Inflammatory macrophage treated with lipopolysaccharide for 1 hour (primary cell): ENCODE measurements at places on chromosomes 4 and X.

- DNase-seq = no peak
These were observed 179.5 kb downstream of the CEP135 start for GRCh38 chr4:56128213-56128612.

DNA sequence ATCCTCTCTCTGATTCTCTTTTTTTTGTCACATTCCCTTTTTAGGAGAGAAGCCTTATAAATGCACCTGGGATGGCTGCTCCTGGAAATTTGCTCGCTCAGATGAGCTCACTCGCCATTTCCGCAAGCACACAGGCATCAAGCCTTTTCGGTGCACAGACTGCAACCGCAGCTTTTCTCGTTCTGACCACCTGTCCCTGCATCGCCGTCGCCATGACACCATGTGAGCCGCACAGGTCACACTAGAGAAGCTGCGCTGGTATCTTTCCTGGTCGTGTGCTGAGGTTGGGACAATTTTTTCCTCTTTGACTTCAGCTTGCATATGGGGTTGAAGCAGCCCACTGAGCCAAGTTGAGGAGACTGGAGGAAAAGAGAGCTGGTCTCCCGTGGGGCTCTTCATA lies 52.1 kb downstream of the KLF8 start:
- DNase-seq = no peak

GRCh38 chrX:15405846-15406245 lies 21.6 kb upstream of the VEGFD start:
- no peak for DNase-seq

DNA sequence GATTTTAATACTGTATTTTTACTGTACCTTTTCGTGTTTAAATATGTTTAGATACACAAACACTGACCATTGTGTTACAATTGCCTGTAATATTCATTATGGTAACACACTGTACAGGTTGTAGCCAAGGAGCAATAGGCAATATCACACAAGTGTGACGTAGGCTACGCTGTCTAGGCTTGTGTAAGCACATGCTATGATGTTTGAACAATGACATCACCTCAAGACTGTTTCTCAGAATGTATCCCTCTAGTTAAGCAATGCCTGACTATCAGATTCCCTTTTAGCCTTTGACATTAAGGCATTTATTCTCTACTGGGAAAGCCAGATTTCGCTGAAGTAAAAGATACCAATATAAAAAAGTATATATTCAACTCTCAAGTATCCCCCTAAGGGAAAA lies 66.2 kb downstream of the VCX3A start:
- DNase-seq = no peak

- no peak for DNase-seq
These were observed 980 bp downstream of the AP1S2 start for GRCh38 chrX:15853586-15854079.

GRCh38 chrX:16250296-16250695 lies 83.0 kb downstream of the MAGEB17 start:
- no peak for DNase-seq

- DNase-seq = no peak
These were observed 481.6 kb downstream of the PABPC4L start for GRCh38 chr4:133720001-133720400.

GRCh38 chr4:99336553-99336952 lies 15.4 kb upstream of the ADH1B start:
- DNase-seq = no peak

DNA sequence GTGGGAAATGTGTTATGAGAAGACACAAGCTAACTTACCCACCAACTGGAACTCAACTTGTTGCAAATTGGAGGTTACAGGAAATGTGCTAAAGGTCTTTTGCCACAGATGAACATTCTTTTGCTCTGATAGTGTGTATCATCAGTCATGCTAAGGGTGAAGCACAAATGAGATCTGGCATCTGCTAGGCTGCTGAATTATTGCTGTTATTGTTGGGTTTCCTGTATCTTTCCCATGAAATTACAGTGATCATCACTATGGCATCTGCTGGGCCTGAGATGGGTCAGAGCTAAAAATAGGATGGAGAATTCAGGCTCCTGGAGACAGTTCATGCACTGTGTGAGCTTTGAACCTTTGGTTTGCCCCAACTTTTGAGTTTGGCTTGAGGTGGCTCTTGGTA lies 124.5 kb downstream of the NPNT start:
- no peak for DNase-seq

DNA sequence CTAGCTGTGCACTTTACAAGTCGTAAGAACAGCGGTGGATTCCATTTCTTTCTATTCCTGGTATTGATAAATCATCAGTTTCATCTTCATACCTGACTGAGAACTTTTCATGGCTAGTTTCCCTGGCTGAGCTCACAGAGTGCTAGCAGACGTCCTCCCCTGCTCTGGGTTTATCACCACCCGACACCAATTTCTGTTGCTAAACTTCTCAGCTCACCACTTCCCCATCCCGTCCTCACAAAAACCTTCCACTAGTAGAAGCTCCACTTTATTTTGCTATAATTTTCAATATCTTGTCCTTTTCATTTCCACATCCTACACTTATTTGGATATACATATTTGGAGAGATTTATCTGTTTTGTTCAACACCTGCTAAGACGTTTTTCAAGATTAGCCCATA lies 869.4 kb upstream of the FRG1 start:
- DNase-seq = no peak

- DNase-seq = no peak
These were observed 26.3 kb upstream of the MAPK10 start for GRCh38 chr4:86386201-86386600.

DNA sequence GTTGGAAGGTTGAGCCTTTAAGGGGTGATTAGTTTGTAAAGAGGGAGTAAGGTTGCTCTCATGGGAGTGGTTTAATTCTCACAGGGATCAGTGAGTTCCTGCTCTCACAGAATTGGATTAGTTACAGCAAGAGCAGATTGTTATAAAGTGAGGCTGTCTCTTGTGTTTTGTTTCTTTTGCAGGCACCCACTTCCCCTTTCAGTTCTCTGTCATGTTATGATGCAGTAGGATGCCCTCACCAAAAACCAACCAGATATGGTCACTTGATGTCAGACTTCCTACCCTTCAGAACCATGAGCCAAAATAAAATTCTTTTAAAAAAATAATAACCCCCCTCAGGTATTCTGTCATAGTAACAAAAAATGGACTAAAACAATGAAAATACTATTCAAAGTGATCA lies 19.9 kb upstream of the IGSF1 start:
- DNase-seq = no peak

DNA sequence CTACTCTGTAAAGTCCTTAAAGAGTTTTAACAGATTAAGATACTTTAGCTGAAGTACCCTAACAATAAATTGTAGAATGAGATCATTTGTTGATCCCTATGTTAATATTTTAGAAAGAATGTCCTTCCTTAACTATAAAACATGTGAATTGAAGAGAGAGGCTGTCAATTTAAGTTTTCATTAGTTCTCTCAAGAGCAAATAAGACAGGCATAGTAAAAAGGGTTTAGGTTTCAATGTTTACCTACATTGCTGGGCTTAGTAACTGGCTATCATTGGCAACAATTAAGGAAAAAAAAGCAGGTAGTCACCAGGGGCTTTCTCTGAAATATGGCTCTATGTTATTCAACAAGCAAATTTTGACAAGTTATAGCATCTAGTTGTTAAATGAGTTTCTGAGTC lies 91.5 kb downstream of the ATRX start:
- DNase-seq = no peak

- DNase-seq = no peak
These were observed 13.2 kb upstream of the S100P start for GRCh38 chr4:6680372-6681034.

- DNase-seq = no peak
These were observed 763 bp downstream of the CASK start for GRCh38 chrX:41922431-41923151.

GRCh38 chr4:113445286-113445685 lies 316.3 kb downstream of the CAMK2D start:
- no peak for DNase-seq

DNA sequence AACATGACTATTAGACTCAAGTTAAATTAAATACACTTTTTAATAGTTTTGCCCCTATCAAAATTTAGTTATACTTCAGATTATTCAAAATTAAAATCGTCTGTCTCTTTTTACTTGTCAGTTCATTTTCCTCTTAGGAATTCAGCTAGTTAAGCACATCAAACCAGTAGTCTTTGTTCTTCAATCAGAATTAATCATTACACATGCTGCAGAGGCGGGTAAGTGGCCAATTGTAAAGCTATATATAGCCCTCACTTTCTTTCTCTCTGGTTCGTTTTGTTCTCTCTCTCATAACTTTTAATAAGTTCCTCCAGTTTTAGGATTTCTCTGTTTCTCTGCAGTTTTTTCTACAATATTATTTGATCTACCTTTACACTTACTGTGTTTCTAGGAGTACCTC lies 359.1 kb upstream of the PABPC4L start:
- DNase-seq = no peak

- peak; percentile 44 for DNase-seq
These were observed 8.9 kb downstream of the COPS4 start for GRCh38 chr4:83043801-83044407.

DNA sequence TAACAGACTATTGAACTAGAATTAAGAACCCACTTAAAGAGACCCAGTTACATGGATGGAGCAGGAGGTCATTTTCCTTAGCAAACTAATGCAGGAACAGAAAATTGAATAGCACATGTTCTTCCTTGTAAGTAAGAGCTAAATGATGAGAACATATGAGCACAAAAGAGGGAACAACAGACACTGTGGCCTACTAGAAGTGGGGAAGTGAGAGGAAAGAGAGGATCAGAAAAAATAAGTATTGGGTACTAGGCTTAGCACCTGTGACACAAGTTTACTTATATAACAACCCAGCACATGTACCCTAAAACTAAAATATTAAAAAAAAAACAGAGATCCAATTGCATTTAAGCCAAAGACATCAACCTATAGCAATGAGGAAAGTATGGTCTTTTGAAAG lies 26.2 kb downstream of the ARAP2 start:
- no peak for DNase-seq

- peak; percentile 90 for DNase-seq
These were observed 433 bp upstream of the COQ2 start for GRCh38 chr4:83285055-83285407.

GRCh38 chr4:67714955-67715354 lies 14.0 kb upstream of the UBA6 start:
- no peak for DNase-seq

GRCh38 chrX:69196666-69197065 lies 31.4 kb upstream of the PJA1 start:
- DNase-seq = no peak

DNA sequence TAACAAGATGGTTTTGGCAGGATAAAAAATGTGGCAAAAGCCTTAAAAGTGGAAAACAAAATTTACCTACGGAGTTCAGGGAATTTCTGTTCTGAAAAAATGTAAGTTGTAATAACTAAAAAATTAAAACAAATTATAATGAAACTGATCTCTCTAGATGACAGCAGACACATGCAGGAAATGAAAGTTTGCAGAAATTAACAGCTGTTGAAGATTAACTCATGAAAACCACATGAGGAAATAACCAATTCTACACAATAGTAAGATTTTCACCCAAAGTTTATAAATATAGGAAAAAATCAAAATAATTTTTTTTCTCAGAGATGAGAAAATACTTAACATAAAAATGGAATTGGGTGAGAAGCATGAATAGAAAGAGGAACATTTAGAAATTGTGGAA lies 47.5 kb upstream of the UGT2B15 start:
- DNase-seq = no peak

DNA sequence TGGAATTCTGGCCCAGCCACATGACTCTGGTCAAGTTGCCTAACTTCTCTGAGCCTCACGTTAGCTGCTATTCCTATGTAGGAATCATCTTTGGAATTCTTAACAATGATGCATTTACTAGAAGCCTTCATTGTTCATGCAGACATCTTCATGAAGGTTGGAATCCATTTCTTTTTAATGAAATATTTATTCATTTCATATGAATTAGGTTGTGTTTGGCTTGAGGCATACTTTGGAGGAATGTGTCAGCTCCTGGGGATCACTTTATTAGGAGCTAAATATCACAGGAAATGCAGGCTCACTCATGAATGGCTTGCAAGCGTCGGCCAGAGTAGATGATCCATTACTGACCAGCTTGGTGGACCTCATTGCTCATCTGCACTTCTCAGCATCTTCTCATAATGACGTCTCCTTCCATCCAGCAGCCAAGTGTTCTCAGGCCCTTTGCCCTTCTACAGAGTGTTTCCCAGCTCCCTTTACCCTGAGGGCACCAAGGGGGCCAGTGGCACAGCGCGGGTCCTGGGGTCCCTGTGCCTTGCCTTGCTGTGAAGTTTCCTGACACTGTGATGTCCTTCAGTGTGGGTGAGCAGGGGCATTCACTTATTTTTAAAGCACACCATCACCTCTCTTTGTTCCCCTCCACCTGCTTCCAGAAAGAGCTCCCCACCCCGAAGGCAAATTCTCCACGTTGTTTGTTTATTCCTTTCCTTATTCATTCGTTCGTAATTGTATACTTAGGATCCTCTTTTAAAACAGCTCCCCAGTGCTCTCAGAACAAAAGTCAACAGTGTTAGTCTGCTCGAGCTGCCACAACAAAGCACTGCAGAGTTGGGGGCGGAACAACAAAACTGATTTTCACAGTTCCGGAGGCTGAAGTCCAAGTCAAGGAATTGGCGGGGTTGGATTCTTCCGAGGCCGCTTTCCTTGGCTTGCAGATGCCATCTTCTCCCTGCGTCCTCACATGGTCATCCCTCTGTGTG lies 106.8 kb downstream of the STK32B start:
- DNase-seq = no peak

- DNase-seq = no peak
These were observed 138.5 kb upstream of the TBL1X start for GRCh38 chrX:9326369-9326768.

GRCh38 chr4:180134091-180134866 lies 2108.9 kb upstream of the TENM3 start:
- DNase-seq = peak; percentile 9

DNA sequence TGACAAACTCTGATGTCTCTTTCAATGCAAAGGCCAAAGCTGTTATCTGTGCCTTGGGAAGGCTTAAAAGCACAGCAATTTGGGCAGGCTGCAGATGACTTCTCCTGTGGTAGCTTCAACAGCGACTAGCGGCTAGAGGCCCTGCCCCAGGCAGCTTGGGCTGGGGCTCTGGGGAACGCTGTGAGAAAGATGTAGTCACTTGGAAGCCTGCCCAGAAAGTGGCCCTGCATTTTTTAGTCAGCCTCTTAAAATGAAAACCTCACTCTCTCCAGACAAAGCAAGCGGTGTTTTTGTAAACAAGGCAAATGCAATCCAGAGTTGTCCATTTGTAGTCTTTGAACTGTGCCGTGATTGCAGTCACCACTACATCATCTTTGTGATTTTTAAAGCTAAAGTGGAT lies 27.5 kb downstream of the PCYT1B start:
- DNase-seq = no peak

GRCh38 chr4:111506706-111507105 lies 638.5 kb upstream of the FAM241A start:
- no peak for DNase-seq

GRCh38 chr4:168646001-168646768 lies 149.3 kb downstream of the PALLD start:
- no peak for DNase-seq
